Mesenteric fat pad (tissue), 1 donor: ENCODE measurements at places on chromosomes 2 and 18. TPM values are rescaled to one million over a fixed set of nuclear protein-coding genes. Genes with fewer than 3 reads are reported as not detected.

DNA sequence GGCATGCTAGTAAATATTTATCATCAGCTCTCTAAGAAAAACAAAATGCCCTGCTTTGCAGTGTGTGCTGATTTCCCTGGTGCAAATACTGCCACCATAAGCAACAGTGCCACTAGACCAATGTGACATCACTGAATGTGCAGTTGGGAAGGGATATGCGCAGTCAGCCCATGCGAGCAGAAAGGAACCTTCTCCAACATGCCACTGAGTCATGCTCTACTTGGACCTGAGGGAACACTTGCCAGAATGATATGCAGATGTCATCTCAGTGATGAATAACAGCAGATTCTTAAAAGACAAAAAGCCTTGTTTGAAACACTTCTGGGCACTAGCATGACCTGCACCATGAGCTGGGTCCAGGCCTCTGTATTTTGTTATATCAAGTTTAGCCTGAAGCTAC lies 55.3 kb upstream of the REL start:
- no peak for DNase-seq

- no peak for DNase-seq
Measured at GRCh38 chr2:10220045-10220901, 82.4 kb upstream of the HPCAL1 start.

DNA sequence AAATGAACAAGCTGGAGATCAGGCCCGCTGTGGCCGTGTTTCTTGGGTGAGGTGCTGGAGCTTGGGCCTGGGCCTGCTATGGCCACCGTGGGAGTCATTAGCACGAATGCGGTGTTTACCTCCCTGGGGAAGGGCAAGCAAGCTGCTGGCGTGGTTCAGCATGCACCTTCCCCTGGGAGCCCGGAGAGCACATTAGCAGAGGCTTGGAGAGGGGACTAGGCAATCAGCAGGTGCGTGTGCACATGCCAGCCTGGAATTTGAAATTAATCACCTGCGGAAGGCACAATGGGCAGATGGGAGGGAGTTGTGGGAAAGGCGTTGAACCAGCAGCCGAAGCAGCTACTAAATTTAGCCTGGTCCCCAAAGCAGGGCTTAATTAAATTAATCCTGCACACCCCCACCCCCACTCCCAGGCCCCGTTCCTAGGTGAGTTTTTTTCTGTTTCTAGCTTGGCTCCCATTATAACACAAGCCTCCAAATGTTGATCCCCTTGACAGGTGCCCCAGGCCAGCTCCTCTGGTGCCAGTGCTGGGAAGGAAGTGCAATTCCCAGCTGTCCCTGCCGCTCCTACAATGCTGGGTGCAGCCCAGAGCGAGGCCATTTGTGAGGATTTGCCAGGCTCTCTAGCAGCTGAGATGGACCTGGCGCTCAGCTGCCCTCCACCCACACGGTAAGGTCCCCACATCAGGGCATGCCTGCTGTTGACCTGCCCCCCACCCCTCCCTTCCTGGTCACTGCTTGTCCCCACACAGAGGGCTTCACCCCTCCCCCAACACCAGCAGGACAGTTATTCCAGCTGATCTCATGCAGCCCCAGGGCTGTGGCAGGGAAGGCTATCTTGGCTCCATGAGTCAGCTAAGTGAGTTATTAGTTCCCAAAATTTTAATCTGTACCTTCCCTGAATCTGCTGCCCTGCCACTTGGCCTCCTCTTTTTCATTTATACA lies 115.0 kb downstream of the ZBTB7C start:
- peak; percentile 81 for DNase-seq

GRCh38 chr2:101038455-101039255 lies 36.6 kb downstream of the RPL31 start:
- DNase-seq = no peak

- no peak for DNase-seq
Measured at GRCh38 chr2:58845011-58845410, 603.9 kb upstream of the FANCL start.

- no peak for DNase-seq
Measured at GRCh38 chr2:192534072-192534471, 339.3 kb upstream of the TMEFF2 start.

- no peak for DNase-seq
Measured at GRCh38 chr2:85132397-85132796, 795 bp upstream of the TCF7L1 start.

DNA sequence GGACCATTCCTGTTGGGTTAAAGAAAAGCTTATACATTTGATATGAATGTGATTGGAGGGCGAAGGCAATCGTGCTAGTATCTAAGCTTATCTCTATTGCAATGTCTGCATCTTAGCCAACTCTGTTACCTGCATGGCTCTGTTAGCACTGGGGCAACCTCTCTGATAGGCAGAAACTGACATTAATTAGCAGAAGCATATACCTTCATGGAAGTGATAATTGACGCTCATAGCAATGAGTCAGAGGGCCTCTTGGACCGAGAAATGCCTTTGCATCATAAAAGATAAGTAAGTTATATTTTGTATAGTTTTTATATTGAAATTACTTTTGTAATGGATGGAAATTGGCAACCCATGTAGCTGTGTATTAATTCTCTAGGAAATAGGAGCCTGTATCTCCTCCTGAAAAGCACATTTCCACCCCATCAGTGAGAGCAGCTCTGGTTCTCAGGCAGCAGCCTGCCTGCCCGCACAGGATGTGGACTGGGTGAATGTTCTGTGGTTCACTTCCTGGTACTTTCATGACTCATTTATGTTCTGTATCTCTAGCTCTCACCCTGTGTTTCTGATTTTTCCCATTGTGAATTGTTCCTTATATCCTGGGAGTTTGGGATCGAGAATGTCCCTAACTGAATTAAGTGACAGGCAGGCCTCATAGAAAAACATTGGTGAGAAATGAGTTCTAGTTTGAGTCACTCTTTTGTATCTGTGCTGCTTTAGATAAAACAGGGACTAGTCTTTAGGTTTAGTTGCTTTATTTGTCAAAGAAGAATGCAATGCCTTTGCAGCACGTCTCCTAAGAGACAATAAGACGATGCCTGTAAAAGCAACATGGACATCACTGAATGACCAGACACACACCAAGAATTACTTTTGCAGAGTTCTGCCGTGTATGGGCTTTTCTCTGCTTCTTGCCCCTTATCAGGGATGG lies 344.9 kb downstream of the DCDC2C start:
- DNase-seq = no peak

Gene AQP4
- not detected for total RNA-seq

GRCh38 chr2:7530001-7530400 lies 612.8 kb downstream of the RNF144A start:
- no peak for DNase-seq

DNA sequence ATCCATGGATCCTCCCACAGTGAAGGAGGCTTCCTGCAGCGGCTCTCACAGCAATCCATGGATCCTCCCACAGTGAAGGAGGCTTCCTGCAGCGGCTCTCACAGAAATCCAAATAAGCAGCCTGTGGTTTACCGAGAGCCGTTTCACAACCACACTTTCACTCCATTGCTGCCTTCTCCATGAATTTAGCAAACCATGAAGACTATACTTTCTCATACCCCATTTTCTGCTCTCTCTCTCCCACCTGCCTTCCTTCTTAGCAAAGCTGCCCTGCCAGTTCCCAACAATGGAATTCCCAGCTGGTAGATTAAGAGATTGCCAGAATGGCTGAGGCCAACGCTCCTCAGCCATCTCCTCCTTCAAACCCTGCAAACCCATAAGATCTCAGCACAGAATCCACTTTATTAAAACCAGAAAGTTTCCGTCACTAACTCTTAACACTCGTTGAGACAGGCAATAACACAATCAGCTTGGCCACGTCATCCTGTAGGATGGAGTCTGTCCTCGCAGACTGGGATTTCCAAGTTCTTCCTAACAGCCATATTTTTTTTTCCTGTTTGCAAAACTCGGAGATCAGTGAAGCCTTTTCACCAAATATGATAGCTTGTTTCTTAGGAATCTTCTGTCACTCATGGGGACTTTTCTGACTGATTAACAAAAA lies 162.2 kb downstream of the PXDN start:
- DNase-seq = no peak

Gene DTNA
- 19.7 TPM for total RNA-seq

DNA sequence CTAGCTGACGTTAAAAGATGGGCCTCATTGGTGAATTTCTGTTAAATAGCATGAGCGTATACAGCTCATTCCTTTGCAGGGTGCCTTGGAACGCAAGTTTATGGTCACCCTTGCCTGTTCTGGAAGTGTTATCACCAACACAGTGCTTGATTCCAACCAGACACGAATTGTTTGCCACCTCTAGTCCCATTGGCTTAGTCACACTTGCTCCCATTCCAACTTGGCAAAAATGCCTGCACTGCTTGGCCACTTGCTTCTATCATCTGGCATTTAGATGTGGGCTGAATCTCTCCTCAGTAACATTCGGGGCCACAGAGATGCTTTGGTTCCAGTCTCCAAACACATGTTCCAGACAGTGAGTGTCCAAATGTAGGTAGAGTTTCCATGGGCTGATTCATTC lies 27.5 kb upstream of the ACVR1 start:
- no peak for DNase-seq

DNA sequence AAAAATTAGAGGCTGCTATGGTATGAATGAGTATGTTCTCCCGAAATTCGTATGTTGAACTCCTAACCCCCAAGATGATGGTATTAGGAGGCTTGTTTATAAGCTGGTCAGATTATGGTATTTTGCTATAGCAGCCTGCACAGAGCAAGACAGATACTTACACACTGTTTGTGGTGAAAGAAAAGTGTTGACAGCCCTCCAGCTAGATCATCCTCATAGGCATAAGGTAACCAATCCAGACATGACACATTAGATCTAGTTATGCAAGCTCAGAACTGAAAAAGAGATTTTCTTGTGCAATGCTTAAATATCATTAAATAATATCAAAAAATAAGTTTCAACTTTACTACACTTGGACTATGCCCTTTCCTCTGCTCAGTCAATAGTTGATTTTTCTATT lies 107.1 kb downstream of the ABCA12 start:
- DNase-seq = no peak

DNA sequence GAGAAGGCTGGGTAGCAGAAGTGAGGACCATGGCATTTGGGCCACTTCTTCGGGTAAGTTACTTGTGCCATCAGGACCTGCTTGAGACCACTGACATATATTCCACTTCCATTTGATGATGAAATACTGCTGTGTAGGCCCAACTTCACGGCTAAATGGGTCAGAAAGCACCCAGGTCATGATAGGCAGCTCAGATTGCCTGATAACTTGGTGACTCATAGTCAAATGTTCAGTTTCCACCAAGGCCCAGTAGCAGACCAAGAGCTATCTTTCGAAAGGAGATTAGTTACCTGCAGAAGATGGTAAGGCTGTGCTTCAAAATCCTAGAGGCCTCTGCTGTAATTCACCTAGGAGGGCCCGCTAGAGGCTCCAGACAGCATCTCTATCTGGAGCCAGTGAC lies 31.8 kb upstream of the MEX3C start:
- no peak for DNase-seq

- no peak for DNase-seq
Measured at GRCh38 chr2:54577035-54577434, 120.9 kb downstream of the SPTBN1 start.

DNA sequence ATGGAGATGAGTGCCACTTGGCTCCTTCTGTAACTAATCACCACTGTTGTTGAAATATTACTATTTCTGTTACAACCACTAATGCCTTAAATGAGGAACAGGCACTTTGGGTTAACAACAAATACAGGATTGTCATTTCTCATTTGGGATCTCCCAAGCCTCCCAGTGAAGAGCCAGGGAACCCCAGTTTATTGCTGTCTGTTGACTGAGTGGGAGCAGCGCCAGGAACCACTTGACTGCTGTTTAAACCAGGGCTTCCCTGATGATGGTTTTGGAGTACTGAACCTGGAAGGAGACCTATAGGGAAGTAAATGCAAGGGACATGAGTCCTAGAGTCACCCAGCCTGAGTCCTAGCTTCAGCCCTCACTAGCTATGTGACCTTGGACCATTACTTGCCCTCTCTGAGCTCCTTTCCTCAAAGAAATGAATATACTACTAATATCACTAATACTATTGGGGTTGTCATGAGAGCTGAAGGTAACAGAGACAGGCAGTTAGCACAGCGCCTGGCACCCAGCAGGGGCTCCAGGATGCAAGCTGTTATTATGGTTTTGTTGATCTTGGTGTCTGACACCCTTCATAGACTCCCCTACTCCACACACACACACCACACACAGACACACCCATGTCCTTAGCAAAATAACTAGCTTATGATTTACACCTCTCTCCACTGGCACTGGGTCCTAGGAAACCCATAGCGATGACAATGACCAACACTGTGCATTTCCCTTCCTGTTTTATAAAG lies 104.2 kb upstream of the FZD7 start:
- peak; percentile 14 for DNase-seq

GRCh38 chr2:218354850-218355443 lies 1.7 kb upstream of the CATIP start:
- DNase-seq = no peak

- peak; percentile 14 for DNase-seq
Measured at GRCh38 chr2:105537920-105538319, 139.1 kb upstream of the FHL2 start.

DNA sequence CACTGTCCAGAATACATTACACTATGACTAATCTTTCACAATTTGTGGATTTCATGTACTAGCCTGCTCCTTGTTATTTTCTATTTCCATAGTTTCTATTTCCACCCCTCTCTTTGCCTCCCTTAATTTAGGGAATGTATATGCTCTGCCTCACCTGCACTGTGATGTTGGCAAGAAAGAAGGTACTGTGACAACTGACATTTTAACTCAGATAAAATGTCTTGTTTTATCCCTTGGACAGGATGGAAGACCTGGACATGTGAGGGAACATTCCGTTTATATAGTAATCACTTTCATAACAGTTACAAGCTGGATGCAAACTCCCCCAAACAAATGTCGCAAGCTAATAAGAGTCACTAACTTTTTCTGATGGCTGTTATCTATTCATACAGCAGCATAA lies 21.5 kb upstream of the DSG3 start:
- DNase-seq = no peak

Gene ST6GAL2
- 0.45 TPM for total RNA-seq
